Activated CD4-positive, alpha-beta memory T cell treated with anti-CD3 and anti-CD28 coated beads, Interleukin-2, amount 10 ng/mL, durations not matched to agents 7 days and 5 days (primary cell): ENCODE measurements at places on chromosomes 12 and 14.

- peak overlapping the region; percentile 52 for H3K4me3 ChIP-seq
- H3K27me3 ChIP-seq = peaks cover 28% of the 10 kb centered on the region
- H3K36me3 ChIP-seq = peaks cover 9% of the 10 kb centered on the region
- peak overlapping the region; percentile 94 for H3K27ac ChIP-seq
- peaks cover 44% of the 10 kb centered on the region for H3K4me1 ChIP-seq
Measured at GRCh38 chr12:58424735-58425392, 483.5 kb downstream of the ATP23 start.

DNA sequence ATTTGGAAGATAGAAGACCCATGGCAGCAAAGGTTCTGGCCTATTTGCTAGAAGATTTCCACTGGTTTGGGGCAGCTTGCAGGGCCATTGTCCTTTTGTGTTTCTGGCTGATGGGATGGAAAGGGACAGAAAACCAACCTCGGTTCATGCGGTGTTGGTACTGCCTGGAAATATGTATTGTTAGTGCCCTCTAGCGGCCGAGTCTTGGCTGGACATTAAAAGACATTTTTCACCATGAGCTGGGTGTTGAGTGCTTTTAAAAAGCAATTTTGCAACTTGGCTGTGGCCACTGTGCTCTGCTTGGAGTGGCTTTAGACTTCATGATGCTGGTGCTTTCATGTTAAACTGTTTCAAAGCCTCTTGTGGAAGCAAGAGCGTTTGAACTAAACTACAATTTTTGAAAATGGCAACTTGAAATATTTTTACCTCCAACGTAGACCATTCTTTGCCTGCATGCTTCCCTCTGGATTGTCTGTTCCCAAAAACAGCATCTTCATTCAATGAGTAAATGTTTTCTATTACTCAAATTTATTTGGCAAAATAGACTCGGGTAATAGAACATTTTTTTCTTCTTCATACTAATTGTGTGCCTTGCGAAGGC, 102.7 kb upstream of the TBX5 start:
- H3K4me3 ChIP-seq = no peak overlapping the region
- peaks cover 5% of the 10 kb centered on the region for H3K27me3 ChIP-seq
- no peak overlapping the region for H3K27ac ChIP-seq
- peak; percentile 58 for DNase-seq

DNA sequence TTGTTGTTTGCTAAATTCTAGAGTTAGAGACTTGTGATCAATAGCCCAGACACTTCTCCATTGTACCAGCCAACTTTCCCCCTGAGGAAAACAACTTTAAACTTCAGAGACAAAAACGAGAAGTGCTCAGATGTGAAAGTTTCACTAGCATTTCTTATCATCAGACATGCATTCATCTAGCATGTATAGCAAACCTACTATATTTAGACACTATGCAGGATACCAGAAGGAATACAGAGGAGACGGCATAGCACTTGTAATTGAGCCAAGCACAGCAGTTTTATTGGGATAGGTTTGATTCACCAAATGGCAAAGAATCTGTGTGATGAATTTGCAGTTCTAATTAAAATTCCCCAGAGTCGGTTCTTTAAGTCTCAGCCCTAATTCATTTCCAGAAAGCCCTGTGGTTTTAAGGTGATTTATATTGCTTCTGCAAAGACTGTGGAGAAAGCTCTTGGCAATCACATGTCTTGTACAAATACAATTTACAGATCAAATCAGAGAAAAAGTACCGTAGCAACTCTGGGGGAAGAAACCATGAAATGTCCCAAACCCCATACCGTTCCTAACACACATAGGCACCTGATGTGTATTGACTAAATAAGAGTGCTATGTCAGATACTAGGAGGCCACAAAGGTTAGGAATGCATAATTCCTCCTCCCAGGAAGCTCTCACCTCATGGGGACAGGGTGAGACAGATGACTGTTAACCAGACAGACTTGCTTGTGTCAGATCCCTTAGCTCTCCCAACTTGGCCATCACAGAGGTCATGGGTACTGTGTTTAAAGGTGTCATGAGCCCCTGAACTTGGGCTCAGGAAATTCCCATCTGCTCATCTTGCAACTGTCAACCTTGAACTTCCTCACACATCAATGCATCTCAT, 69.6 kb upstream of the KRAS start:
- peaks cover 4% of the 10 kb centered on the region for H3K27me3 ChIP-seq
- H3K27ac ChIP-seq = no peak overlapping the region

DNA sequence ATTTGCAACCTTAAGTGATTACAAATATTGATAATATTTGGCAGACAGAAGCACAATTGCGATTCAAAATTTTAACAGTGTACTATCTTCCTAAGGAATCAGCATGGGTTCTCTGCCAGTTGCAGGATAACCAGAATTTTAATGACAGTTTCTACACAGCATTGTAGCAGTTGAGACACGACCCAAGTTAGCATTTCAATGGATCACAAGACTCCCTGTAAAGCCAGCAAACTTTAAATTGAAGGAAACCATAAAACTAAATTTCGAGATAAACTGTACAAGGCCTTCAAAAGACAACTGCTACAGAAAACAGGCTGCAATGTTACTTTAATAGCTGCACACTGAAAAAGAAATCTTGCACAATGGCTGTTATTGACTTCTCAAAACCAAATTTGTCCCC, 154.9 kb downstream of the MED13L start:
- no peak overlapping the region for H3K27ac ChIP-seq
- peaks cover 3% of the 10 kb centered on the region for H3K36me3 ChIP-seq
- peaks cover 26% of the 10 kb centered on the region for H3K4me1 ChIP-seq

DNA sequence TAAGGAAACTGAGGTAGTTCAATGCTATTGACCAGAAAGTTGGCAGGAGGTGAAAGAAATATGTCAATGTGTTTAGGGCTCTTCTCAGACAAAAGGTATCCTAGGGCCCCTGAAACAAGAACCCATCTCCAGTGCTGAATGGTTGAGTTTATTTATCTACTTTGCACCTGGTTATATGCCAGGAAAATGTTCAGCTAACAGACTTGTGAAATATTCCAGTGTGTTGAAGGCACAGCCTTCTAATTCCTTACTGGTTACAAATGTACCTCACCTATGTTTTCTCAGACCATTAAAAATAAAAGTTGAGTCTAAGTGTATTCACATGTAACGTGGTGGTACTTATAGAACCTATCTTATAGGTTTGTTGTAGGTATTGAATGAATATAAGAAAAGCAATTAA, 511.7 kb upstream of the SEL1L start:
- no peak overlapping the region for H3K27ac ChIP-seq
- no peaks in the 10 kb centered on the region for H3K36me3 ChIP-seq
- H3K4me3 ChIP-seq = no peak overlapping the region
- no peaks in the 10 kb centered on the region for H3K4me1 ChIP-seq
- H3K27me3 ChIP-seq = no peaks in the 10 kb centered on the region

GRCh38 chr12:57498132-57498502, 10.2 kb downstream of the MARS1 start:
- peaks cover 71% of the 10 kb centered on the region for H3K36me3 ChIP-seq
- H3K4me3 ChIP-seq = no peak overlapping the region
- H3K27ac ChIP-seq = no peak overlapping the region
- no peak for DNase-seq

DNA sequence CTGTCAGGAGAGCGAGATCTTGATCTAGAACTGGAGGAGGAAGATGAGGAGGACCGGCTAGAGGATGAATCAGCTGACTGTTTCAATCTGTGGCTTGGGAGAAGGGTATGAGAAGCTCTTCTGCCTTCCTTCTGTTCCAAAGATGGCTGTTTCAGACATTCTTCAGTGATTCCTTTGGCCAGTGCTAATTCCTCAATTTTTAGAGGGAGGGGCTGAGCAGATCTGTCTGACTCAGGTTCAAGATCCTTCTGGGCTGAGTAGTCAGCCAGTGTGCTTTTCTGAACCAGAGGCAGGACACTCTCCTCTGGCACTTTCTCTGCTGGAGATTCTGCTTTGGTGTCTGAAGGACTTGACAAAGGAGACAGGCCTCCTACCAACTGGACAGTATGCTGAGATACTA, 15.2 kb downstream of the ACIN1 start:
- peaks cover 68% of the 10 kb centered on the region for H3K36me3 ChIP-seq
- no peak overlapping the region for H3K27ac ChIP-seq
- no peaks in the 10 kb centered on the region for H3K27me3 ChIP-seq
- peaks cover 1% of the 10 kb centered on the region for H3K4me1 ChIP-seq
- no peak for DNase-seq

DNA sequence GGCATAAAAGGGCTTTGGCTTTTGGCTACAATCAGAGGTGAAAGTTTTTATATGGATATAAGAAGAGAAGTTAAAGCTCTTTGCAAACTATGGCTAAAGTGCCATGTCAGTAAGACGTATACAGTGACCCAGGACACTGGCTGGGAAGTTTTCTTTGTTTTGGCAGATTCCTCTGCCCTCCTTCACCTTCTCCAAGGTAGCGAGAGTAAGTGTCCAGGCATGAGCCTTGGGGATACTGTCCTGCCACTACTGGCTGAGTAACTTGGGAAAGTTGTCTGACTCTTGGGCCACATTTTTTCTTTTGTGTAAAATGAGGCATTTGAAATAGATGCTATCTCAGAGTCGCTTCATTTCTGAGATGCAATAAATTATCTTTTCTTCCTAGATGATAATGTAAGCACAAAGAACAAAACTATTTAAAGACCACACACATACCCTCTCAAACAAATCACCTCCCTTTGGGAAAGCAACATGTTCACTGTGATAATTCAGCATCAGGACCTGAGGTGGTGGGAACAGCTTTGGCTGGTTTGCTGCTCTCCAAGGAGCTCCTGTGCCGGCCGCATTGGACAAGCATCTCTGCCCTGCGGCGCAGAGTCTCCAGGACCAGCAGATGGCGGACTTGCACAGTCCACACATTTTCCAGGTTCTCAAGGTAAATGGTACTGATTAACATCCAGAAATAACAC, 106.3 kb downstream of the PTCSC3 start:
- H3K27me3 ChIP-seq = no peaks in the 10 kb centered on the region
- H3K36me3 ChIP-seq = no peaks in the 10 kb centered on the region
- H3K4me1 ChIP-seq = no peaks in the 10 kb centered on the region
- DNase-seq = peak; percentile 48
- no peak overlapping the region for H3K4me3 ChIP-seq

DNA sequence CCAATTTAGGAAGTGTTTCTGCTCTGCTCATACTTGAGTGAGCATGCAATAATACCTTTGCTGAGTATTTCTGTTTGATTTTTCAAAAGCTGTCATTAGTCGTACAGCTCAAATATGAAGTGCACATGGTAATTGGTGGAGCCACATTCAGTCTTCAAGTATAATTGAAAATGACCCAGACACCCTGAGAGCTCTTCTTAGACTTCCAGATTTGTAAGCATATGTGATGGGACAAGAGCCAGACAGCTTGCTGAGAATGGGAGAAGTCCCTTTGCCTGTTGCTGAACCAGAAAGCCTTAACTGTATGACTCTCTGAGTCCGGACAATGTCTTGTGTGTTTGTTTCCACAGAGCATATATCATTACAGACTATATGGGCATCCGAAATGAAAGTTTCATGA, 307.3 kb downstream of the TMEM117 start:
- H3K27me3 ChIP-seq = no peaks in the 10 kb centered on the region
- H3K36me3 ChIP-seq = no peaks in the 10 kb centered on the region
- no peaks in the 10 kb centered on the region for H3K4me1 ChIP-seq
- DNase-seq = no peak

DNA sequence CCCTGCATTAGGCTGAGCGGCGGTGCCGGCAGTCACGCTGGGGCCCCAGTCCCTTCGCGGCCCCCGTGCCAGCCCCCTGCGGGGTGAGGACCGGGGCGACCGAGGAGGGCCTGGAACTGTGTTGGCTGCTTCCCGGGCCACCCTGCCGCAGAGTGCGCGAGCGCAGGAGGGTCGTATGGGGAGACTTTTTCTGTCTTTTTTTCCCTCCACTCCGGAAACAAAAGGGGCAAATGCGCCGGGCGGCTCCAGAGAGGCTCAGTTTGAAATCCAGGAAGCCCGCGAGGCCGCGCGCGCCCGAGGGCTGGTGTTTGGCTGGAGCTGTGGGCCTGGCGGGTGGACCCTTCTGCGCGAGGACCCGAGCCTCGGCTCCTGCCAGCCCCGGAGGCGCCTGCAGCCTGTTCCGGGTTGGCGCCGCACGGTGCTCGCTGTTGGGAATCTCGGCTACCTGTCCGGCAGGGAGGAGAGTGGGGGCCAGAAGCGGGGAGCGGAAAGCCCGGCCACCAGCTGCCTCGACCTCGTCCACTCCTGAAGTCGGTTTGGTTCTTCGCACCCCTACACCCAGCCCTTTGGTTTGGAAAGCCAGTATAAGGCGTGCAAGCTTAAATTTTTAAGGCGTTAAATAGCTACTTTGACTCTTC, 638 bp downstream of the PLEKHG3 start:
- H3K4me3 ChIP-seq = peak overlapping the region; percentile 86
- peaks cover 83% of the 10 kb centered on the region for H3K4me1 ChIP-seq
- peaks cover 13% of the 10 kb centered on the region for H3K27me3 ChIP-seq
- H3K27ac ChIP-seq = peak overlapping the region; percentile 84

GRCh38 chr14:20476776-20477175, 7.6 kb downstream of the PNP start:
- H3K4me3 ChIP-seq = peak overlapping the region; percentile 38
- peaks cover 73% of the 10 kb centered on the region for H3K4me1 ChIP-seq
- no peaks in the 10 kb centered on the region for H3K27me3 ChIP-seq
- DNase-seq = no peak
- peak overlapping the region; percentile 96 for H3K27ac ChIP-seq
- H3K36me3 ChIP-seq = peaks cover 76% of the 10 kb centered on the region

GRCh38 chr14:71396050-71396677, 488.9 kb downstream of the PCNX1 start:
- H3K4me1 ChIP-seq = peaks cover 57% of the 10 kb centered on the region
- H3K36me3 ChIP-seq = peaks cover 17% of the 10 kb centered on the region
- H3K27ac ChIP-seq = no peak overlapping the region
- H3K27me3 ChIP-seq = no peaks in the 10 kb centered on the region
- DNase-seq = no peak

GRCh38 chr14:69848903-69849391, 30.3 kb upstream of the SMOC1 start:
- H3K27me3 ChIP-seq = peaks cover 22% of the 10 kb centered on the region
- DNase-seq = no peak
- no peaks in the 10 kb centered on the region for H3K4me1 ChIP-seq

DNA sequence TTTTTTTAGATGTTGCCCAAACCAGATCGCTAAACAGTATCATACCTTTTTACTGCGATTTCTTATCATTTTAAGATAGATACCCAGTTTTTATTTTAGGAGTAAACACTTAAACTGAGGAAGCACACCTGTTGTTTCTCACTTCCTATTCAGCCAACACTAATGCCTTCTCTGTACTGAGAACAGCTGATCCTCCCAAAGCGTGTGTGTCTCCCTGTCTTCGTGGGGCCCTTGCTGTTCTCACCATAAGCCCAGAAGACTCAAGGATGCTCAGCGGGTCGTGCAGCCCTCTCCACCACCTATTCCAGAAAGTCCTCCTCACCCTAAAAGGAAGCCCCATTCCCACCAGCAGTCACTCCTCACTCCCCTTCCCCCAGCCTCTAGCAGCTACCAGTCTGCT, 14.8 kb downstream of the PPP2R5C start:
- H3K27ac ChIP-seq = no peak overlapping the region
- peaks cover 18% of the 10 kb centered on the region for H3K27me3 ChIP-seq
- no peak overlapping the region for H3K4me3 ChIP-seq
- peaks cover 12% of the 10 kb centered on the region for H3K4me1 ChIP-seq
- DNase-seq = no peak
- H3K36me3 ChIP-seq = peaks cover 9% of the 10 kb centered on the region

- peaks cover 13% of the 10 kb centered on the region for H3K36me3 ChIP-seq
- no peaks in the 10 kb centered on the region for H3K27me3 ChIP-seq
- H3K27ac ChIP-seq = no peak overlapping the region
- peaks cover 77% of the 10 kb centered on the region for H3K4me1 ChIP-seq
- H3K4me3 ChIP-seq = no peak overlapping the region
- peak; percentile 56 for DNase-seq
Measured at GRCh38 chr14:97709552-97709951, 912.4 kb downstream of the VRK1 start.

GRCh38 chr12:104699489-104700190, 242.9 kb downstream of the CHST11 start:
- H3K4me3 ChIP-seq = no peak overlapping the region
- H3K27ac ChIP-seq = peak overlapping the region; percentile 58
- peaks cover 44% of the 10 kb centered on the region for H3K36me3 ChIP-seq
- no peak for DNase-seq
- H3K27me3 ChIP-seq = no peaks in the 10 kb centered on the region
